Fibroblast of skin of right quadriceps (primary cell): ENCODE measurements at places on chromosomes 7 and 10.

- no peak for DNase-seq
Observed at GRCh38 chr10:124892031-124892430, 49.9 kb upstream of the ZRANB1 start.

DNA sequence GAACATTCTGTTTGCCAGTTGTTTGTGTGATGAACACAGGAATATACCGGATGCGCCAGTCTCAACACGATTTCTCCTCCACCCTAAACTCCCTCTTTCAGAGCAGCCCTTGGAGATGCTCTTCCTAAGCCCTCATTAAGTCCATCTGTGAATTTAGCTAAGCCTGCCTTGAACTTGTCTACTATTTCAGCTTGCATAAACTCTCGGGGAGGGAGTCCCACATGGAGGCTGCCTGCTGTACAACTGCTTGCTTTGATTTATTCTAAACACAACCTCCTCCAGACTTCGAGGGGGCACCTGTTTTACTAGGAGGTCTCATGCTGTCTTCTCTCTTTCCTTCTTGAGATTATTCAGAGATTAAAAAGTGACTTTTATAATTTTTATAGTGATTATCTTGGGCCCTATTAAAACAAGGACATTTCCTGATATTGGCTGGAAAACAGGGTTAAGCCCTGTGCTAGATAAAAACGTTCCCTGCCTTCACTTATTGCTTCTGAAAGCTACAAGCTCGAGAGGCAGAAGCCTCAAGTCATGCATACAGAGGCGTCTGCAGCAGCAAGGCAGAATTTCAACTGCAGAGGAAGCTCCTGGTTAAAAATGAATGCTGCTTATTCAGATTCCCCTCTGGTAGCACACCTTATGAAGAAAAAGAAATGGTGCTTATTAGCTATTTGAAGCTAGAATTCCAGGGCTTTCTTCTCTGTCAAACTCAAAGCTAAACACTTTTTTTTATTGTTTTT lies 174.3 kb downstream of the FANK1 start:
- DNase-seq = no peak

DNA sequence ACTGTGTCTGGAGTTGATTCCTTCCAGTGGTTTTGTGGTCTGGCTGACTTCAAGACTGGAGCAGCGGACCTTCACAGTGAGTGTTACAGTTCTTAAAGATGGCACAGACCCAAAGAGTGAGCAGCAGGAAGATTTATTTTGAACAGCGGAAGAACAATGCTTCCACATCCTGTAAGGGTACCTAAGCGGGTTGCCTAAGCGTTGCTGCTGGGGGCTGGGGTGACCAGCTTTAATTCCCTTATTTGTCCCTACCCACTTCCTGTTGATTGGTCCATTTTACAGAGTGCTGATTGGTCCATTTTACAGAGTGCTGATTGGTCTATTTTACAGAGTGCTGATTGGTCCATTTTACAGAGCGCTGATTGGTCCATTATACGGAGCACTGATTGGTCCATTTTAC lies 13.2 kb downstream of the AKR1B15 start:
- peak; percentile 66 for DNase-seq

DNA sequence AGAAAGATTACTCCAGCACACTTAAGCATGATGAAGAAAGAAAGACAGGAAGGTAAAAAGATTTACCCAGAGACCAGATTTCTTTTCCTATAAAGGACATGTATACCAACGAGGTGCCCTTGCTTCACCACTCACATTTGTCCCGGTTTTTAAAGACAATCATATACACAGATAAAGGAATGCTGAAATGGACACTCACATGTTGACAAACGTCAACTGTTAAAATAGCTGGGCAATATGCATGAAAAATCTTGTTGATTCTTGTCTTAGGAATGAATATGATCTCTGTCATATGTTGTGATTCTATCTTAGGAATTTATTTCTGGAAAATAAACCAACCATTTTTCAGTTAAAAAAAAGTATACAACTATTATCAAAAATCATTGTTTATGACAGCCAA lies 158.2 kb downstream of the SRPK2 start:
- DNase-seq = no peak

- DNase-seq = no peak
Observed at GRCh38 chr10:116691635-116692034, 50.7 kb downstream of the HSPA12A start.

GRCh38 chr7:135326636-135327280 lies 93.1 kb downstream of the STRA8 start:
- no peak for DNase-seq

- no peak for DNase-seq
Observed at GRCh38 chr10:29119374-29119773, 169.5 kb upstream of the LYZL1 start.

DNA sequence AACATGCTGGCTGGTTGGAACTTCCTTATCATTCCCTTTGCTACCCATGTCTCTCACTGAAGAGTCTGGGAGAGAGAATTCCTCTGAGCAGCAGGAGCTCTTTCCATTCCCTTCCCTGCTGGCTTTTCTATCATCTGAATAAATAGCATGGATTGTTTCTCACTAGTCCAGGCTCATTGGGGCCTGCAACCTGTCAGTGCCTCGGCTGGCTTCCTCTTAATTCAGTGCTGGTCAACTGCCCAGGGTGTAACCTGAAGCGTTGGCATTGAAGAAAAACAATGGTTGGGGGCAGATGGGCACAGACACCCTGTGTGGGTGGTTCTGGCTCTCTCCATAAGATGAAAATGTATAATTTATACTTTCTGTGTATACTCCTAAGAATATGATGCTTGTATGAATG lies 155.6 kb downstream of the ANLN start:
- no peak for DNase-seq

DNA sequence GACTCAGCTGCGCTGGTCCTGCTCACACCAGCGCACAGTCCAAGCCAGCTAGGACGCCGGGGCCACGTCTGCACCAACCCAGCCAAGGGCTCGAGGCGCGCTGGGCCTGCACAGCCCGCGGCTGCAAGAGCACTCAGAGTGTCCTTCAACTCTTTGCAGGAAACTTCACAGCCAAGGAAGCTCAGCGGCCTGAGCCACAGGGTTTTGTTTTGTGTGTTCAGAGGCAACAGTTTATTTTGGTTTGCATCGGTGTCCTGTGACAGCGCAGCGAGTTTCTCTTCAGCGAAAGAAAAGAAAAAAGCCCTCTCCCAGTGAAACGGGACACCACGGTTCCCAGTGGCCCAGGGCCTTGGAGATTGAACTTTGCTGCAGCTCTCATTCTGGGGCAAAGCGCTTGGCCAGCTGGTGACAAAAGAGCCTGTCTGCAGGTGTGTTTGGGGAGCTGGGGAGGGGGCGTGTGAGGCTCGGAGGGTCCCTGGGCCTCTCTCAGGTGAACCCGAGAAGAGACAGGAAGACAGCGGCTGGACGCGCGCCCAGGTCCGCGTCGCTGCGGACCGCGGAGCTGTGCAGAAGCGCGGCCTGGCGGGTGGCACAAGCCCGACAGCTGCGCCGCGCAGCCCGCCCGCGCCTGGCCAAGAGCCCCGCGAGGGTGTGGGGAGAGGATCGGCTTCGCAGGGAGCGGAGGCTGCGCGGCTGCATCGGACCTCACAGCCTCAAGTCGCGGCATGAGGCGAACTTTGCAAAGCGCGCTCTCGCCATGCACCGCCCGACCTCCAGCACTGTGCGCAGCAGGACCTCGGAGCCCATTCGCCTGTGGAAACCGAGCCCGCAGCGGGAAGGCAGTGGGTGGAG lies 922 bp downstream of the CXCL12 start:
- DNase-seq = no peak

GRCh38 chr7:2499719-2500430 lies 19.7 kb upstream of the LFNG start:
- no peak for DNase-seq

- DNase-seq = no peak
Observed at GRCh38 chr7:17063045-17063383, 181.2 kb upstream of the AGR3 start.

GRCh38 chr10:5604961-5605360 lies 61.4 kb downstream of the ASB13 start:
- DNase-seq = no peak

- no peak for DNase-seq
Observed at GRCh38 chr7:116024826-116025809, 5.4 kb downstream of the TFEC start.

DNA sequence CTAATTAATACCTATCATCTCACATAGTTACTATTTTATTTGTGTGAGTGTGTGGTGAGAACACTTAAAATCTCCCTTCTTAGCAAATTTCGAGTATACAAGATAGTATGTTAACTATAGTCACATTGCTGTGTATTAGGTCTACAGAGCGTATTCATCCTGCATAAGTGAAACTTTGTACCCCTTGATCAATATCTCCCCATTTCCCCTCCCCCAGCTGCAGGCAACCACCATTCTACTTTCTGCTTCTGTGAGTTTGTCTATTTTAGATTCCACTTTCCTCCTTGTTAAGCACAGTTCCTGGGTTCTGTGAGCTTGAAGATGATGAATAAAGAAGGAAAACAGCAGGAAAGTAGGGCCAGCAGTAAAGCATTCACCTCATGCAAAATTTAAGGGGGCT lies 42.4 kb downstream of the MRPS33 start:
- DNase-seq = no peak

GRCh38 chr7:89103564-89103963 lies 308.0 kb upstream of the TEX47 start:
- DNase-seq = no peak

DNA sequence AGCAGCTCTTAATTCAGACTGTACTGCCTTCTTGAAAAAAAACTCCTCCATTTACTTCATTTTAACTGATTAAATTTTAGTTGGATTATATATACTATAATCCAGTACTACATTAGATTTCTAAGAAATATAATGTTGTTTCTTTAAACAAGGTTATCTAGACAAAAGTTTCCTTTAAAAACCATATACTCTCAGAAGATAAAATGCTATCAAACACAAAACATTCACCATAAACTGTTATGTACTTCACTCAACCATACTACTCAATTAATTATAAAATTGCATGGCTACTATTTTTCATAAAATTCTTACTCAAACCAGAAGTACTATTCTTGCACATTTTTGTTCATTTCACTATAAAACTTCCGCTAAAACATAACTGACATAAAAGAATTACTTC lies 12.7 kb downstream of the GPR22 start:
- no peak for DNase-seq

DNA sequence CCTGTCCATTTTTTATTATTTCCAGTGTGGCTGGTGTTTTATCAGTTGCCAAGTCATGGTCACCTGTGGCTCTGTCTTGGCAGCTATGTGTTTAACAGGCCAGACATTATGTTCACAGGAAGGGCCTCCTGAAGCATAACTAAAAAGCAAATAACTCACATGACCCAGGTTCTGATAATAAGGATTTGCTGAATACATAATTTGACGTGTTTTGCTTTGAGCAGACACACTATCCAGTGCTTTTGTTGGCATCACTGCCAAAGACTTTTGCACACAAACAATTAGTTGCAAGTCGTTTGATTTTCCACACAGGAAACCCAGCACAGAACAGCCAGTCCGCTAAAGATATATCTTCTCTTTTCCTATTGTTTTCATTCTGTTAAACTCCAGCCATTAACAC lies 173.6 kb downstream of the ARL4A start:
- DNase-seq = no peak

DNA sequence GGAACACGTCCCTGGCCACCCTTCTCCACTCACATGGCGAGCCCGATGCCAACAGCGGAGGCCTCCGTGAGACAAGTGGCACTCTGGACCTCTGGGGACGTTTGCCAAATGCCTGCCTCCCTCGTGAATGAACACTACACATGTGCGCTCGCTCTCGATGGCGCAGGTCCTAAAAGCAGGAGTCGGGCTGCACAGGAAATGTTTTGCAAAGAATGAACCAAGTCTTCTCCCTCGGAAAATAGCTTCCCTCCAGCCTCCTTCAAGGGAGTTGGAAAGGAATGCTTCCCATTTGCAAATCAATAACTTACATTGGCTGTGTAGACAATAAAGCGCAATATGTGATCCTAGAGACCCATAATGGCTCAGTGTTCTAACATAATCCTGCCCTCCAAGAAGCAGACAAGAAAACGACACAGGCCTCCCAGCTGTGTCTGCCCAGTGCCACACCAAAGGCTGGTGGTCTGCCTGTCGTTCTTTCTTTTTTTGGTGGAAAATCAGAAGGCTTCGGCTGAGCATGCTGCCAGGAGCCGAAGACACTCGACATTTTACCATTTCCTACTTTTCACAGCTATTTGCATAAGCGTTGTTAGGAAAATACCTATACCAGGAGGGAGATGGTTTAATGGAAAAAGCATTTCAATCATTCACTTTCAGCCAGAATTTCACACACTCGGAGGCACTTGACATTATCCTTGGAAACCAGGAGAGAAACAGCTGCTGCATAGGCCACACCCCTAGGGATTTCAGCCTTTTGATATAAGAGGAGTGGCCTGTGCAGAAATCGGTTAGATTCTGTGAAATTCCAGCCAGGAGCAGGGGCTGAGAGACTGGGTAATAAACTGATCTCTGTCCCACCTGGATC lies 38.4 kb downstream of the ATXN7L1 start:
- DNase-seq = no peak

DNA sequence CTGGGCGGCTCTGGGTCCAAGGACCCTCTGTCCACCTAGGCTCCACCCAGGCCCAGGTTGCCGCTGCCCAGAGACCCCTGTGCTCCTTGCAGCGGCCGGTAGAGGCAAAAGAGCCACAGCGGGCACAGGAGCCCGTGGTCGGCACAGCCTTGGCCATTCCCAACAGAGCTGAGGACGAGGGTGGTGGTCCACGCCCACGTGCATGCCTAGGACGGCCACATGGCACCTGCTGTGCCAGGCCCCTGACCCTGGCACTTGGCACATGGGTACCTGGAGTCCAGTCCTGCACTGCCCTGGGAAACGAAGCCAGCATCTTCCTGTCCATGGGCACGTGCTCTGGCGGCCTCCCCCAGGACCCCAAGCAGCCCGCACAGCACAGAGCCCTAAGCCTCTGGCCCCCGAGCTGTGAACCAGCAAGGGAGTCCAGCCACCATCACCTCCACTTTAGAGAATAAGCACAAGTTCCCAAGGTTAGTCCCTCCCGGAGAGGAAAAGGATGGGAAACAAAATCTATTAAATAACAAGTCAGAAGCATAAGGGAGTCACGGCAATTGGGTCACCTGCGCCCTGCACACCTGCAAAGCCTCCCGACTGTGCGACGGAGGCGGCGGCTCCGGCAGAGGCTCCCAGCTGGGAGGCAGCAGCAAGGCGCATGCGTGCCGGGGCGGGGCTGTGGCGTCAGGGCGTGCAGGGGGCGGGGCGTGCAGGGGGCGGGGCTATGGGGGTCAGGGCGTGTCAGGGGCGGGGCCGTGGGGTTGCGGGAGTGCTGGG lies 59.1 kb downstream of the STK32C start:
- DNase-seq = peak; percentile 13

GRCh38 chr7:137169282-137169698 lies 174.2 kb downstream of the PTN start:
- peak; percentile 73 for DNase-seq

DNA sequence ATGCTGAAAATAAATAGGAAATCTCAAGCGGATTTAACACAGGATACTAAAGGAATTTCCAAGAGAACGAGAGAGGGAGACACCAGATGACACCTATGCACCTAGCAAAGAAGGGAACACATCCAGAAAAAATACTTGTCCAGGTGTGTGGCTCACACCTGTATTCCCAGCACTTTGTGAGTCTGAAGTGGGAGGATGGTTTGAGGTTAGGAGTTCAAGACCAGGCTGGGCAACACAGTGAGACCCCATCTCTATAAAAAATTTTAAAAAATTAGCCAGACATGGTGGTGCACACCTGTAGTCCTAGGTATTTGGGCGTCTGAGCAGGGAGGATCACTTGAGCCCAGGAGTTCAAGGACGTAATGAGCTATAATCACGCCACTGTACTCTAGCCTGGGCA lies 11.2 kb upstream of the CAPZA2 start:
- DNase-seq = no peak

- DNase-seq = no peak
Observed at GRCh38 chr7:188727-189500, 3.5 kb upstream of the FAM20C start.
